ENCODE measurements at places on chromosomes 1 and 21.

GRCh38 chr1:109255097-109255651 lies 5.8 kb downstream of the CELSR2 start:
- no peak for DNase-seq

DNA sequence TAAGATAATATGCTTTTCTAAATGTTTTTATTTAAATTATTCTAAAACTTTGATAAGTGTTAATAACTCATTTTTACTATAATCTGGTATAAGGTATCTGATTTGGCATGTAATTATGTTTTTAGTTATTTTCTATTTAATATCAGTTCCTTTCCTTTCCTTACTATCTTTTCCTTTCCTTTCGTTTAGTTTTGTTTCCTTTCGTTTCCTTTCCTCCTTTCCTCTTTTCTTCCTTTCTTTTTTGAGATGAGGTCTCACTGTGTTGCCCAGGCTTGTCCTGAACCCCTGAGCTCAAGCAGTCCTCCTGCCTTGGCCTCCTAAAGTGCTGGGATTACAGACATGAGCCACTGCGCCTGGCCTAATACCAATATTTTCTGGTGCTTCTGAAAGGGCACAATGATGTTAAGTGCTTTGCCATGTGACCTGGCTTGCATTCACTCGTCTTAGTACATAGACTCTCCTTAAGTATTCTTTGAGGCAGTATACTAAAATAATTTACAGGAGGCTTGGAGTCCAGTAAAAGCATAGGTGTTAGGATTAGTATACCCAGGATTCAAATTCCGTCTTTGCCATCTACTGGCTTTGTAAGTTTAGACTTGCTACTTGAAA lies 18.7 kb downstream of the MIER1 start:
- DNase-seq, result no peak

- no peak for DNase-seq
Measured at GRCh38 chr1:2038229-2038628, 12.0 kb upstream of the PRKCZ start.

DNA sequence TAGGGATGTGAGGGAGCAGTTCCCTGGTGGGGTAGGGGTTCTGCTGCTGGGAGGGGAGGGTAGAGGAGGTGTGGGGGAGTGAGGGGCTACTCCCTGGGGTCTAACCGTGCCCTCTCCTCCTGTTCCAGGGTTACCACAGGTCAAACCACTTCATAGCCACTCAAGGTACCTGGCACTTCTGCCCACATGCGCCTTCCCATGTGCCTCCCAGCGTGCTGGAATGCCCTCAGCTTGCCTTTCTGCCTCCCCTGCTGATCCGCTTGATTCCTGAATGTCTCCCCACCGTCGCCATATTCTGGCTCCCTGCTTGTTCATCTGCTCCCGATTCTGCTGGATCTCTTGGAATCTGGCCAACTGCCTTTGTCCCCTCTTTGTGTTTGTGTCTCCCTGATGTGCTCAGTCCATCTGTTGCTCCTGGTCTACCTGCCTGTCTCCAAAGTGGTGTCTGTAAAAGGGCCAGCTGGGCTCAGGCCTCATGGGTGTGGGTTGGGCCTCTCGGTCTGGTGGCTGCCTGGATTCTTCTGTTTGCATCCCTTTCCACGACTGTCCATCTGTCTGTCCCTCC lies 74.4 kb downstream of the PTPRU start:
- no peak for DNase-seq

DNA sequence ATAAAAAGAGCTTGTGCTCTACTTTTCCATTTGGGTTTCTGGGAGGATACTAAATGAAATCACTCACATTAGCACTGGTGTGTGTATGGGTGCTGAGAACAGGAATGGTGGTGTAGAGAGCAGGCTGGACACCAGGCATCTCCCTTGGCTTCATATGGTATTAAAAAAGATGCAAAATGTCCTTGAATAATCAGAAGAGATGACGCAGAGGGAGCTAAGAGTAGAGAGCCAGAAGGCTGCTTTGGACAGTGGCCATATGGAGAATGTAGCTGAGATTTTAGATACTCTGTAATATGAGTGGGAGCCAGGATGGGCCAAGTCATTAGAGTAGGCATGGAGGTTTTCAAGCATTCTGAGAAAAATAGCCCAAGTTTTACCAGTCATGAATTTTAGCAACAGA lies 112.3 kb upstream of the ZRANB2 start:
- no peak for DNase-seq

DNA sequence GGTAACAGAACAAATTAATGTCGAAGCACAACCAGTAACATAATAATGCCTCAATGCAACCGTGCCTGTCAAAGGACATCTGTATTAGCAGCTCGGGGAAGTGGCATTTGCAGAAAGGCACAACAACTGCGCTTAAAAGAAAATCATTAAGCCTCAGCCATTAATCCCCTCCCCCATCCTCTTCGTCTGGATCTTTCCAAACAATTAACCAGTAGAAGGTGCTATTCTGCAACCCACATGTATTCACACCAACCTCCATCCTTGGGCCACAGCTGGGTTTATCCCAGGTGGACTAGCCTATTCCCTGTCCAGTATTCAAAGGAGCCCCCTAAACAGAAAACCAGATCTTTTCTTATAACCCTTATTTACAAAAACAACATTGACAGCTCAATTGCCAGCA lies 2.6 kb downstream of the RERE start:
- DNase-seq, result no peak

DNA sequence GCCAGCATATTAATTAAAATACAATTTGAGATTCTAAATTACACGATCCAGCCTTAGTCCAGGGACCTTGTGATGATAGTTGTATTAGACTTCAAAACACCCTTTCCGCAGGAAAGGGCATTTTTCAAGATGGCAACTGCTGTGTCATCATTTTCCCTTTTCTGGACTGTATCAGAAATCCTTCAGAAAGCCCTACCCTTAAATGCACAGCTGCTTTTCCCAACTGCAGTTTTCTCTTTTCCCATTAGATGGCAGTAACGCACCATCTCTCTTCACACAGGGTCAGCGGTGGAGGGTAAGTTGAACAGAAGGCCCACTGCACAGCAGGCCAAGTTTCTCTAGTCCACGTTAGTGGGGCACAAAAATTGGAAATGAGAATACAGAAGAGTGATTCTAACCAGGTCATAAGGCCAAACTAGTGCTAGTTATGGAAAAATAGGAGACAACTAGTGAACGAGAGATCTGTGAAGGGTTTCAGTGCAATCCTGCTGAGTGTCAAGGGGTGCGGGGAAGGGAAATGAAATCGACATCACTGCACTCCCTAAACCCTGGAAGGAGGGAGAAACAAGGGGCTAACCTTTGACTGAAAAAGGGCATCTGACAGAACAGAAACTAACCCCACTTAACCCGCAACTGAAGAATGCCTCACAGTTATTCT lies 22.1 kb upstream of the TDRD10 start:
- peak; percentile 63 for DNase-seq

DNA sequence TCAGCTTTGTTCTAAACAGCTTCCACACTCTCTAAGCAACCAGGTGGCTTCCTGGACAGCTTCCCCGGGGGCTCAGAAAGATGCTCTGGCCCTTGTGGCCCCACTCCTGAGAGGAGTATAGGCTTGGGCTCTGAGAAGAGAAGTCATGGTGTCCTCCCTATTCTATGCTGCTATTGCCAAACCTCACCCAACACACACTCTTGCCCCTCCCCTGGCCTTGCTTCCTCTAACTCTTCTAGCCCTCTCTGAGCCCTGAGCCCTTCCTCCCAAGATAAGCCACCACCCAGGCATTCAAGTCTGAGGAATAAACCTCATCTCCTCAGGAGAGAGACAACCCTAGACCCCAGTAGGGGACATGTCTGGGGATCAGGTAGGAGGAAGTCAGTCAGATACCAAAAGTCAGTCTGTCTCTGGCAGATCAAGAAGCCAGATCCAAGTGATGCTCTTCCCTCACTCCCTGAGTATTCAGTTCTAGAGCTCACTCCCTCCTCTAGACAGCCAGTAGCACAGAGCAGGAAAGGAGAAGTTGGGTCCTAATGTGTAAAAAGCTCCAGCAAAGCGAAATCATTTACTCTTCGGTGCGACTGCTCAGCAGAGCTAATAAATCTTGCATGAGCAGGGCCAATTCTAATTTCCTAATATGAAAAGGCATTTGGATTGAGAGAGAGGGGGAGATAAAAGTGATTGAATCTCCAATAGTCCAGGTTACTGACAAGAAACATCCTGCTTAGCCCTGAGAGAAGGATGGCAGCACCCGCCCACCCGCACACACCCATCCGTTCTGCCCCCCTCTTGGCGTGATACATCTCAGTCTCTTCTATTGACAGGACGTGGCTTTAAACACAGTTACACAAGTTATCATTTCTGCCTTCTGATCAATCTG lies 50.5 kb downstream of the DMAP1 start:
- no peak for DNase-seq

GRCh38 chr1:223653015-223653414 lies 12.5 kb downstream of the CAPN8 start:
- no peak for DNase-seq

GRCh38 chr1:114345930-114346479 lies 165.0 kb downstream of the TRIM33 start:
- DNase-seq, result no peak

GRCh38 chr1:27872059-27872801 lies at the start of gene THEMIS2:
THEMIS2 (plus strand) TSS chr1:27872544; CDS start chr1:27872572, 28 bp downstream.
- DNase-seq, result peak; percentile 43

DNA sequence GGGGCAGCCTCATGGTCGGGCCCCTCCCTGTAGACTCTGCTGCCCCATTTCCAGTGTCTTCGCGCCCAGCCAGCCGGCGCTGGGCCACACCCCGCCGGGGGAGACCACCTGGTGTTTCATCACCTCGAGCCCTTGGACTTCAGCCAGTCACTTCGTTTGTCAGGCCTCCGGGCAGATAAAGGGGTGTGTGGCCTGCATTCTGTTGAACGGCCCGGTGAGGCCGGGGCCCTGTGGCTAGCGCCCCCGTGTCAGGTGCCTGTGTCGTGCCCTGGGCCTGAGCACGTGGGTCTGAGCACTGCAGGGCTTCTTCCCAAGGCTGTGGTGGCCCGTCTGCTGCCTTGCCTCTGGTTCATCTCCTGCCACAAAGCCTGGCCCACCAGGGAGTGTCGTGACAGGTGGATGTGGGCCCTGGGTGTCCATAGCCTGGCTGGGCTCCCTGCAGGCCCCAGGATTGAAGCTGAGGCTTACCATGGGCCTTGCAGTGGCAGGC lies 65.2 kb upstream of the DIP2A start:
- no peak for DNase-seq

DNA sequence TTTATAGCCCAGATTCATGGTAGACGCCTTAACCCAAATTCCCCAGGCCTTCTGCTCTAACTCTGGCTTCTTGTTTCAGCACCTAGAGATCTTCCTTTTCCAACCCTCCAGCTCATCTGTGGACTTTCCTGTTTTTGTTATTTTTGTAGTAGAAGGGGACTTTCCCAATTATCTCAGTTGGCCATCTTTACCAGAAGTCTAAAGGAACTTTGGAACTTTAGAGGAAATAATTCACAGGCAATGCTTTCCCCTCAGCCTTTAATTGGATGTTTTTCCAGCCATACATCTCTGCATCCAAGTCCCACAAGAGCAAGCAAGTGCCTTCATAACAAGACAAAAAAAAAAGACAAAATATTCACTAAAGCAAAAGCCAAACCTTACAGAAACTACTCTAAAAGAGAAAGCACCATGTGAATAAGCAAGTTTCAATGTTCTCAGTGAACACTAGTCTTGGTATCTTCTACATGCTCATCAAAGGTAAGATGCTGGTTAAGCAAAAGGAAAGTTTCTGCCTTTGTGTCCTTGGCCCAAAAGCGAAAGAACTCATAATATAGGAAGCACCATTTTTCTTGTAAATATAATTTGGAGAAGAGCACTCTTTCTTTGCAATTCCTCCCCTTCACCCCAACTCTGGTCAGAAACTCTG lies 377.3 kb downstream of the SETD4 start:
- no peak for DNase-seq

GRCh38 chr1:225428881-225429455 lies 1.1 kb upstream of the LBR start:
- DNase-seq, result no peak

GRCh38 chr1:226118357-226118756 lies 55.8 kb downstream of the H3-3A start:
- no peak for DNase-seq

DNA sequence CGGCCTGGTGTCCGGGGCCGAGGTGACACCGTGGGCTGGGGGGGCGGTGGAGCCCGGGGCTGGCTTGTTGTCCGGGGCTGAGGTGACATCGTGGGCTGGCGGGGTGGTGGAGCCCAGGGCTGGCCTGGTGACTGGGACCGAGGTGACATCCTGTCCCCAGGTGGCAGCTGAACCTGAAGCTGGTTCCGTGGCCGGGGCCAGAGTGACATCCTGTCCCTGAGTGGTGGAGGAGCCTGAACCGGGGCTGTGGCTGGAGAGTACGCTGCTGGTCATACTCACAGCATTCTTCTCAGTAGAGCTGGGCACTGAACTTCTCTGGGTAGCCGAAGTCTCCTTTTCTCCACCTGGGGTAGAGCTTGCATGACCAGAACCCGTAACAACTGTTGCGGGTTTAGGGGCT lies 15.8 kb downstream of the THBS3 start:
- no peak for DNase-seq

DNA sequence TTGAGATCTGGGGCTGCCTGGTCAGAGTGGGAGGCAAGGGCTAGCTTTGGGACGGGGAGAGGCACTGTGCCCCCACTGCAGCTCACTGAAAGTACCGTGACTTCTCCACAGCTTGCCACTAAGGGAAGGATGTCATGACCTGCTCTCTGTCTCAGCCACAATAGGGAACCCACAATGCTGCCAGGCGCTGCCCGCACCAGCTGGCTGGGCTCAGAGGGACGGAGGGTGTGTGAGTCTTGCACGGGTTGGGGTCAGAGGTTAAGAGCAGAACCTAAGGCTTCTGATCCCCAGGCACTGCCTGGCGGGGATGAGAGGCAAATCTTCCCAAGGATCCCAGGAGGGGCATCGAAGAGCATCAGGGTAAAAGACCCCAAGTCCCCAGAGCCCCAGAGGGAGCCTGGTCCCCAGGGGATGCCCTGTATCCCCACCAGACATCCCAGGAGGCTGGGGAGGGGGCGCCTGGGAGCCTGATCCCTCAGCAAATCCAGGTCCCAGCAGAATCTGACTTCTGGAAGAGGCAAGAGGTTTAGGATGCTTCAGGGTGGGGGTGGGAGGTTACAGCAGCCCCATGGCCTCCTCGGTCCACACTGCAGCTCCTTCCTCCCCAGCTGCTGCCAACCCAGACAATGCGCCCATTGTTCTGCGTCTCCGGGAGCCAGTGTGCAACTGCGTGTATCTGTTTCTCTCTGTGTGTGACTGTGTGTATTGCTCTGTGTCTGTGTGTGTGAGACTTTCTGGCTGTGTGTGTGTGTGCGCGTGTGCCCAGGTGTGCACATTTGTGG lies 2.0 kb upstream of the MARCKSL1 start:
- DNase-seq, result no peak

DNA sequence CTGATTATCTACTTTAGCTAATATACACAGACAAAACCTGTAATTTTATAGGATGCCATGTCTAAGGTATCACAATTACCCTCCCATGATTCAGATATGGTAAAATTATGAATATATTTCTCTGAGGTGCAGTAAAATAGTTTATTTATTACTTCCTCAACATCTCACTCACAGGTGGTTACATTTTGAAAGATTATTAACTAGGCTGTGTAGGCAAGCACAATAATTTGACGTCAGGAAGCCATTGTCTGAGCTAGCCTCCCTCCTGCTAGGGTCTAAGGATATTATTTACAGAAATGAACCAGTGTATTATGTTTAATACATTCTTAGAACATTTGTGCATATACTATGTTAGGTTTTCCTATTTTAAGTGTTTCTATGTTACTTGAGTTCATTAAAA lies 69.9 kb upstream of the ADGRL2 start:
- no peak for DNase-seq

GRCh38 chr1:168146160-168146539 lies 9.4 kb upstream of the GPR161 start:
- DNase-seq, result no peak

GRCh38 chr1:88802950-88803349 lies 88.4 kb downstream of the GTF2B start:
- DNase-seq, result no peak
